ENCODE measurements at places on chromosomes 5 and 9. TPM values are rescaled to one million over a fixed set of nuclear protein-coding genes. Genes with fewer than 3 reads are reported as not detected.

The MARCOL gene
- not detected for total RNA-seq

The ADAMTSL2 gene
- total RNA-seq = 0.10 TPM

DNA sequence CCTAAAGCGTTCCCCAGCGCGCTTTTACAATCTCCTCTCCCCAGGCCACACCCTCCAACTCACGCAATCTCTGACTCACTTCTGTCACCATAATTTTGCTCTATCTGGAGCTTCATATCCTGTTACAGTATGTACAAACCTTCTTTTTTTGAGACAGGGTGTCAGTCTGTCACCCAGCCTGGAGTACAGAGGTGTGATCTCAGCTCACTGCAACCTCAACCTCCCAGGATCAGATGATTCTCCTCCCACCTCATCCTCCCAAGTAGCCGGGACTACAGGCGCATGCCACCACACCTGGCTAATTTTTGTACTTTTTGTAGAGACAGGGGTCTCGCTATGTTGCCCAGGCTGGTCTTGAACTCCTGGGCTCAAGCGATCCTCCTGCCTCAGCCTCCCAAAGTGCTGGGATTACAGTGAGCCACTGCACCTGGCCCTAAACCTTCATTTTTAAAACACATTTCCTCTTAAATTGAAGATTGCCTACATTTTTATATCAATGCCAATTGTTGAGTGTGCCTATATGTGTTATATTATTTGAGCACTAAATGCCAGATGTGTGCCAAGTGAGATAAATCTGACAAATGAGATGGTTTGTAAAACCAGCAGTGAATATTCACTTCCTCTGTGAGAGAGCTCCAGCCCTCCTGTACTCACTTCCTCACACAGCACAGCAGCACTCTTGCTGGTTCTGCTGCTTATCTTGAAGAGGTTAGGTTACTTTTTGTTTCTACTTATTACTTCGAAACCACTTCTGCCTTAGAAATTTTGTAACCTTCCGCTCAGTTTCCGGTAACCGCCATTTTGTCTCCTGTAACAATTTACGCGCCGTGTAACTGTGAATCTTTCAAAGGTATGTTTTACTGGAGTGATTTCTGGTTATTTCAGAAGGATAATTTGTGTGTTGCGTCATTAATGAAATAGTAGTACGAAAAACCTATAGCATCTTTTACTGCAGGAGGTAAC lies 57.9 kb downstream of the DOCK8 start:
- no peak for DNase-seq

DNA sequence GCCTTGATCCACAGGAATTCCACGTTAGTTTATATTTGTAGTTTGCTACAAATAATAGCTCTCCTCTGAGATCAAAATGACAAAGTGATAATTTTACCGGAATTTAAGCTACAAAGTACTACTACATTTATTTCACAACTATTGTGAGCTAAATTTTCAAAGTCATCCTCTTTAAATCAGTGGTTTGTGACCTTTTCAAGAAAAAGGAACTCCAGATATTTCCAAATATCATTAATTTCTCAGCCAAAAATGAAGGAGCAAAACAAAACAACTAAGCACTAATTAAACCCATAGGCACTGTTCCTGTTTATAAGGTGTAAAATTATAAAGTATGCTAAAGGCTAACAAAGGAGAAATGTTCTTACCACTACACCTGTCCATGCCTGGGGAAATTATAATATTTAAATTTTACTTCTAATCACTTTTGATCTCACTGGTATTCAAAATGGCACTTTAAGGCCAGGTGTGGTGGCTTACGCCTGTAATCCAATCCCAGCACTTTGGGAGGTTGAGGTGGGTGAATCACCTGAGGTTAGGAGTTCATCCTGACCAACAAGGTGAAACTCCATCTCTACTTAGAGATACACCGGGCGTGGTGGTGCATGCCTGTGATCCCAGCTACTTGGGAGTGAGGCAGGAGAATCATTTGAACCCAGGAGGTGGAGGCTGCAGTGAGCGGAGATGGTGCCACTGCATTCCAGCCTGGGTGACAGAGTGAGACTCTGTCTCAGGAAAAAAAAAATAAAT lies 77.5 kb downstream of the CEMIP2 start:
- no peak for DNase-seq

GRCh38 chr9:35280399-35280798 lies 118.6 kb downstream of the UNC13B start:
- no peak for DNase-seq

DNA sequence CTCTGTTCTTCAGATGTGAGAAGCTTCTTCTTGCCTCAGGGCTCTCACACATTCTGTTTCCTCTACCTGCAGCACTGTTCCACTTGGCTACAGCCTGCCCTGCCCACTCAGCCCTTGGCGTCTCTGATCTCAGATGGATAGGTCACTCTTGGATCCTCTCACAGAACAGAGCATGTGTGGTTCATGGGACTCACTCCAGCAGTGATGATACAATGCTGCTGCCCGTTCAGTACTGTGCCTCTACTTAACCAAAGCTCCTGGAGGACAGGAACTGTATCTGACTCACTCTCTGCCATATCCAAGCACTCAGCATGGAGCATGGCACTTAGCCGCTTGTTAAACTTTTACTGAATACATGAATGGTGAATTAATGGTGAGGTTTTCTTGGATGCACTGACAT lies 3.4 kb upstream of the SPINK4 start:
- DNase-seq = no peak

DNA sequence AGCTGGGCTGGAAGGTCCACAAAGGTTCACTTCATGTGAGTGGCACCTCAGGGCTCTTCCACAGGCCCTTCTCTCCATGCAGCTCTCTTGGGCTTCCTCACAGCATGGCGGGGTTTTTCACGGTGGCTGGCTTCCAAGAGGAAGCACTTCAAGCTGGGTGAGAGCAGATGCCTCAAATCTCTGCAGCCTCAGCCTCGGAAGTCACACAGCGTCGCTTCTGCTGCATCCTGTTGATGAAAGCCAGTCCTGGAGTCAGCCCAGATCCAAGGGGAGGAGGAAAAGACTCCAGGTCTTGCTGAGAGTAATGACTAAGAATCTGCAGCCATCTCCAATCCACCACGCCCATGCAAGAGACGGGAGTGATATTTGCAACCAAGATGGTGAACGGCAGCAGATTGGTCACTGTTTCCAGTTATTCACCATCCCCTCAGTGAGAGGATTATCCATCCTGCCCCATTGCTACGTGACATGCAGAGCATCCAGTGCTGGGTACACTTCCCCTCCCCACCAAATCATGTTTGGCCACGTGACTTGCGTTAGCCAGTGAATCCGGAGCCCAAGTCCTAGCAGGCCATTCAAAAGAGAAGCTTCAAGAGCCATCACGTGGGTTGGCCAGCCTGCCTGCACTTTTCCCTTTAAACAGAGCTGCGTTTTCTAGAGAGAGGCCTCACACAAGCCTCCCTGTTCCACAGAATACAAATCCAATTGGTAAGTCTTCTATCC lies 173.9 kb downstream of the C9orf50 start:
- no peak for DNase-seq

DNA sequence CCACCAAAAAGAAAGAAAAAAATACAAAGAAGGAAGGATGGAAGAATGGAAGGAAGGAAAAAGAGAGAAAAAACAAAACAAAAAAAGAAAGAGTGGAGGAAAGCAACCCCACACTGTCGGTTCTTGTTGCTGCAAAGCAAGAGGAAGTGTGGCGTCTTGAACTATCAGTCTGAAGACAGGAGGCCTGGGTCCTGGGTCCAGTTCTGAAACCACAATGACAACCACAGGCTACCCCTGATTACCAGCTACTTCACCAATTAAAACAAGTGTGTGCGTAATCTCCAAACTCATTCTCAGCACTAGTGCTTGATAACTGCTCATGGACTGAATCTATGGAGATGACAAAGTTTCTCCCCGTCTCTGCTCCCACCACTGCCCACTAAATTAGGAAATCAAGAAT lies 93.7 kb downstream of the RASEF start:
- DNase-seq = no peak

DNA sequence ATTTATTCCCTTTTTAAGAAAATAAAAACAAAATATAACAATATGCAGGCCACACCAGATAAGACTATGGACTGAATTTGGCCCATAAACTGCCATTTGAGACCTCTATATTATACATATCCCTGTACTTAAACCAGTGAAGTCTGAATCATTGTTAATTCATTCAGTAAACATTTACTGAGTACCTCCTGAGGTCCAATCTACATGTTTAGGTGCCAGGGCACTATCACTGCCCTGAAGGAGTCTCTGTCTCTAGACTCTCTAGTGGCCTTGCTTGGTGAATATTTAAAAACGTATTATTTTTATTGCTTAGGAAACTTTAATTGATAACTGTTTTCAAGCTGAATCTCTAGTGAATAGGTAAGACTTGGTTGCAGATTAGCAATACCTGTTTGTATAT lies 74.7 kb upstream of the ELL2 start:
- no peak for DNase-seq

GRCh38 chr9:130597228-130597627 lies 17.9 kb downstream of the FUBP3 start:
- DNase-seq = no peak

DNA sequence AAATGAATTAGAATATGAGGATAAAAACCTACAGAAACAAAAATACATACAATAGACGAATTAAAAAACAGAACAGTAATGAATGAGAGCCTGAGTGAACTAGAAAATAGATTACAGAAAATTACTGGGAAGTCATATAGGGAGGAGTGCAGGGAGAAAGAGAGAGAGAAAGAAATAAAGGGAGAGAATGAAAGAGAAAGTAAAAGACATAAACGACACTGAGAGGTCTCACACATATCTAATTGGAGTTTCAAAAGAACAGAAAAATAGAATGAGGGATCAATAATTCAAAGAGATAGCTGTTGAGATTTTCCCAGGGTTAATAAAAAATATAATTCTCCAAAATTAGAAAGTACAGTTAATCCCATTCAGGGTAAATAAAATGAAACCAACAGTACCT lies 156.4 kb upstream of the FTMT start:
- DNase-seq = no peak
